Spleen (tissue), 13 donors: ENCODE measurements at places on chromosomes 13 and 19. TPM values are rescaled to one million over a fixed set of nuclear protein-coding genes. Genes with fewer than 3 reads are reported as not detected.

The NR2F6 gene
- 7.8 TPM for polyA plus RNA-seq

The SWSAP1 gene
- polyA plus RNA-seq: 8.3 TPM

The SLC6A16 gene
- polyA plus RNA-seq: 2.7 TPM

The GJB2 gene
- 0.24 TPM for polyA plus RNA-seq

The KLC3 gene
- polyA plus RNA-seq: 0.10 TPM

The CNMD gene
- 0.19 TPM for polyA plus RNA-seq

The DCUN1D2 gene
- polyA plus RNA-seq: 6.3 TPM

The ONECUT3 gene
- not detected for polyA plus RNA-seq

The ZNF329 gene
- polyA plus RNA-seq: 6.1 TPM

The ZNF808 gene
- 4.6 TPM for polyA plus RNA-seq

The TLE2 gene
- polyA plus RNA-seq: 22.8 TPM

The PRODH2 gene
- not detected for polyA plus RNA-seq

The ZNF560 gene
- polyA plus RNA-seq: not detected

The CGB1 gene
- polyA plus RNA-seq: not detected

The PGLYRP2 gene
- polyA plus RNA-seq: 0.02 TPM

The C19orf33 gene
- 53.6 TPM for polyA plus RNA-seq

The AMER2 gene
- not detected for polyA plus RNA-seq

The IGFLR1 gene
- polyA plus RNA-seq: 49.3 TPM

The COX7A1 gene
- 20.0 TPM for polyA plus RNA-seq

The ZNF534 gene
- polyA plus RNA-seq: not detected

The OR4F17 gene
- polyA plus RNA-seq: not detected

The ZNF700 gene
- 12.2 TPM for polyA plus RNA-seq

The RNF225 gene
- not detected for polyA plus RNA-seq

The TSEN34 gene
- polyA plus RNA-seq: 37.5 TPM

The NOVA2 gene
- polyA plus RNA-seq: 0.50 TPM

The GPC5 gene
- polyA plus RNA-seq: not detected

The ZNF345 gene
- 4.6 TPM for polyA plus RNA-seq

The CABP5 gene
- 0.10 TPM for polyA plus RNA-seq

The SIAH3 gene
- polyA plus RNA-seq: 0.03 TPM

The ALG5 gene
- polyA plus RNA-seq: 28.8 TPM

The FBN3 gene
- polyA plus RNA-seq: 0.02 TPM

The ZNF726 gene
- polyA plus RNA-seq: 4.0 TPM

The RNF17 gene
- polyA plus RNA-seq: 0.15 TPM

The PTPRS gene
- polyA plus RNA-seq: 1.2 TPM

The RFPL4A gene
- not detected for polyA plus RNA-seq

The SOX1 gene
- not detected for polyA plus RNA-seq

The ZNF530 gene
- polyA plus RNA-seq: 2.4 TPM

The ZBTB32 gene
- 3.0 TPM for polyA plus RNA-seq

The OR10H1 gene
- not detected for polyA plus RNA-seq

The PRTN3 gene
- 1.3 TPM for polyA plus RNA-seq

The POSTN gene
- polyA plus RNA-seq: 1.2 TPM

The KISS1R gene
- 0.22 TPM for polyA plus RNA-seq

The ZNF724 gene
- polyA plus RNA-seq: 0.90 TPM

The GRIK5 gene
- polyA plus RNA-seq: 1.4 TPM

The ZFP82 gene
- 4.6 TPM for polyA plus RNA-seq

The MCEMP1 gene
- polyA plus RNA-seq: 23.7 TPM

The NANOS3 gene
- polyA plus RNA-seq: 0.52 TPM

The NLRP11 gene
- polyA plus RNA-seq: 0.03 TPM

The LSM14A gene
- polyA plus RNA-seq: 46.8 TPM
